IPS DF 19.7 (cell line): ENCODE measurements at places on chromosomes 3 and 15.
A peak's percentile ranks its signal among the peaks of the same experiment; 100 is the strongest.

- DNase-seq, result no peak
Observed at GRCh38 chr15:100831467-100831866, 48.2 kb upstream of the ALDH1A3 start.

DNA sequence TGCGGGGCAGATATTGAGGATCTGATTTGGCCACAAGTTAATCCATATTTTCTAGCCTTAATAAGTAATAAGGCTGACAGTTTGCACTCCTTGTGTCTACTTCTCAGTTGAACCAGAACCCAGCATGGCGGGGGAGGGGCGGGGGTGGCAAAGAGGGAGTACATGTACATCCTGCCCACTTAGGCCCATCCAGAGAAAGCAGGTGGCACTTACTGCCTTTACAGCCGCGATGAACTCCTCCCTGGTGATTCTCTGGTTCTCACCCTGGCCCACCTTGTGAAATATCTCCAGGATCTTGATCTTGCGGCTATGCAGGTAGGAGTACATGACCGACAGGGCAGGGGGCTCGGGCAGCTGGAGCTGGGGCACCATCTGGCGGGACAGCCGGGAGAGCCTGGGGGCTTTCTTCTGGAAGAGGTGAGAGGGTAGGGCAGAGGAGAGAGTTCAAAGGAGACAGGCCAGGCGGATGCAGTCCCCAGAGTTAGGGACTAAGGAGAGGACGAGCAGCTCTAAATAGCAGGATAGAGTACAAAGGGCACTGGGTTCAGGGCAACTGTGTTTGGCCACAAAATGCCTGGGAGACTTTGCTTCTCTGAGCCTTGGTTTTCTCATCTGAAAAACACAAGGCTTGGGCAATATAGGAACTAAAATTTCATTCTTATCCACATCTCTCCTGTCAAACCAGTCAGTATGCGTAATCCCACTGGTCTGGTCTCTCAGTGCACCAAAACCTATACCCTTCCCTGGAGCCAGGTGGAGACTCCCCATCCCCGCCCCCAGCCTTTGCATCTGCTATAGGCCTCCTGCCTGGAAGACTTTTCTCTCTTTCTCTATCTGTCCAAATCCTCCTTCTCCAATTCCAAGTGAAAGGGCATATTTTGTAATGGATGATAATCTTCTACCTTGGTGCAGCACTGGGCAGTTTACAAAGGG is 10.1 kb downstream of the EFCAB12 start:
- DNase-seq, result no peak

- no peak for DNase-seq
Observed at GRCh38 chr3:188507244-188507720, 353.3 kb downstream of the LPP start.

DNA sequence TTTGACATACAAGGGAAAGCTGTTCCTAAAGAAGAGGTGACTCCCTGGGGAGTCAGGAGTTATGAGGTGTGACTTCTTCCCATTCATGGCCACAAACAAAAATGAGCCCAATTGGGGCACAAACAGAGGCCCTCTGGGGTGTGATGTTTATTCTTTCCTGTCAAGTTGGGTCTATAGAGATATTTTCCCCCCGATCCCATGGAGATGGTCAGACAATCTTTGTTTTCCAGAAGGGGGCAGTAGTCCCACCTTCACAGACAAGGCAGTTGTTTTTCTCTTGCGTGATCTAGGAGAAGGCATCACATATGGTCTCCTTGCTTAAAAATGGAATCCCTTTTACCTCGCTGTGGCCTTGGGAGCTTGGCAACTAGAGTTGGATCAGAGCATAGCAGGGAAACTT is 110.3 kb downstream of the MFSD1 start:
- DNase-seq, result no peak

GRCh38 chr15:80264031-80264430 is 12.0 kb upstream of the CTXND1 start:
- DNase-seq, result no peak

- no peak for DNase-seq
Observed at GRCh38 chr3:7112523-7113056, 251.7 kb downstream of the GRM7 start.

DNA sequence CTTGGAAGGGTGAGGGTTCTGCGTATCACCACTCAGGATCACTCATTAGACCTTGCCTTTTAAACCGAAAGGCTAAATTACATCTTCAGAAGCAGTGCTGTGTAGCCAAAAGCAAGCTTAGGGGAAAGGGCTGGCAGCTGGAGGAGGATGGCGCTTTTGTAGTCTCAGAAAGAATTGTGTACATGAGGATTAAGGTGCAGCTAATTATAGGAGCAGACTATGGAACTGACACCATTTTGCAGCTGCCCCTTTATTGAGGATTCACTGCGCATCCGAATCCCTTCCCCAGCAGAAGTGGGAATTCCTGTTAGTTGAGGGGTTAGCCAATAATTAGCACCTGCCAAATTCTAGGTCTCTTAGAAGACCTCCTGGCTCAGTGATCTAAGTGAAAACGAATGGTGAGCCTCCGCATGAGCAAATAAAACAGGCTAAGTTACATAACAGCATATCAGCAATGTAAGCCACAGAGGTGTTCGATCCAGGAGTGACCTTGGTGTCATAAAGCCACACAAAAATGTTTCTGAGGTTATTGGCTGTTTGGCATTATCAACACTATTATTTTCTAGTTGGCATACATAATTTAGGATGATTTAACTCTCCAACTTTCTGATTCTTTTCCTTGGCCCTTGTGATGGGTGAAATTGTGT is 42.6 kb upstream of the SEMA6D start:
- no peak for DNase-seq

GRCh38 chr3:196216681-196217211 is 412 bp downstream of the SLC51A start:
- DNase-seq, result no peak

DNA sequence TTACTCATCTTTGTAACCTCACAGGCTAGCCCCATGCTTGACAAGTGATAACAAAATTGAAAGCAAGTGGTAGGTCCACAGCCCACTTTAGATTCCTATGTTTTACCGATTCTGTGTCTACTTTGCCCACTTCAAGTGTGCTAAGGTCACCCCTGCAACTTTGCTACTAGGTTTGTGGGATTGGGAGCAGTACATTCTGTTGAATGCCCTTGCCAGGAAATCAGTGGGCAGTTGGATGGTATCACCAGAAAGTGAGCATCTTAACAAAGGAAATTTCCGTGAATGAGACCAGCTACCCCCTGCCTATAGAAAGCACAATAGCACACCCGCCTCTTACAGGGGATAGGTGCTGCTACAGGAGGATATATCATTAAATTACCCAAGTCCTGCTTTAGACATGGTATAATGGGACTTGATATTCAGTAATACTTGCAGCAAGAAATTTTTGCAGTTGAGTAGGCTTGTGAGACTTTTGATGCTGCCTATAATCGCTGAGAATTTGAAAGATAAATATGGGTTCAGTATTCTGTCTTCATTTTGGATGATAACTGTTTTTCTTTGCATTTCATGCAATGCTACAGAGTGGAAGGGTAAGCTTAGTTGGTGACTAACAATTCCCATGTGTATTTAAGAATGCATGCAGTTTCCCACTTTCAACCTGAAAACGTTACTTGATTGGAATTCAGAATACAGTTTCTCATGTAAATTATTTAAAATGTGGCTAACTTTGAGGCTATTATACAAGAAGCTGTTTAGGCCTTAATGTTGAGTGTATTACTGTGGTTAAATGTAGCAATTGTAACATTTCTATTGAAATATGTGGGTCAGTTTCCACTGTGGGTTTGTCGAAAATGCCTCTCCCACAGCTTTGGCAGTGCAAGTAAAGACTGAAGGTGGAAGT is 9.5 kb downstream of the EBLN2 start:
- no peak for DNase-seq

DNA sequence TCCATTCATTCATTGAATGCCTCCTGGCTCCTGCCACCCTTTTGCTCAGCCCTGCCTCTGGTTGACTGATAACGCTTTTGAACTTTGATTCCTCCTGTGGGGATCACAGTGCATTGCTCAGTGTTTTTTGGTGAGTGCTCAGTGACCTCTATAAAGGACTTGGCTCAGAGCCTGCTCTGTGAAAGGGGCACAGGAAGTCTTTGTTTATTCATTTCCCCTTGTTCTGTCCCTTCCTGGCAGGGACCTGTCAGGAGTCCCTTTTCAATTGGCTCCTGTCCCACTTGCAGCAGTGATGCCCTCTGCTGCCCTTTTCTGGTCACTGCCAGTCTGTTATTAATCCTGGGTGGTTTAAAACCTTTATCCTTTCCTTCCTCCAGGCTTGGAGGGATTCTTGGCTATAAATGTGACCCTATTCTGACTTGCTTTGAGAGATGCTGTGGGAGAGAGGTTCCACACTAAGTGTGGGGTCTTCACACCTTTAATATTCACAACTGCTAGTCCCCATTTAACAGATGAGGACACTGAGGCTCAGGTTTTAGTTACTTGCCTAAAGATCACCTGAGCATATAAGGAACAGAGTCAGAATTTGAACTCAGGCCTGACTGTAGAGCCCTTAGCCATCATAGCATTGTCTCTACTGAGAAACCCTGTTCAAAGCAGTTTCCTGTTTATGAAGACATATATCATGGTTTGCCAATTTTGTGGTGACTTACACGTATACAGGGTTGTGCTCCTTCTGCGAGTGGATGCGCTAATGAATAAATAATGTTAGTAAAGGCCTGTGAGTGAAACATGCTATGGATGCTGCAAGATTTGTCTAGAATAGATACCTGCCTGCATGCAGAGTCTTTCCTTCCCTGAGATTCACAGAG is 23.2 kb upstream of the TATDN2 start:
- no peak for DNase-seq

GRCh38 chr3:195899701-195900435 is 8.5 kb downstream of the TNK2 start:
- DNase-seq, result no peak

DNA sequence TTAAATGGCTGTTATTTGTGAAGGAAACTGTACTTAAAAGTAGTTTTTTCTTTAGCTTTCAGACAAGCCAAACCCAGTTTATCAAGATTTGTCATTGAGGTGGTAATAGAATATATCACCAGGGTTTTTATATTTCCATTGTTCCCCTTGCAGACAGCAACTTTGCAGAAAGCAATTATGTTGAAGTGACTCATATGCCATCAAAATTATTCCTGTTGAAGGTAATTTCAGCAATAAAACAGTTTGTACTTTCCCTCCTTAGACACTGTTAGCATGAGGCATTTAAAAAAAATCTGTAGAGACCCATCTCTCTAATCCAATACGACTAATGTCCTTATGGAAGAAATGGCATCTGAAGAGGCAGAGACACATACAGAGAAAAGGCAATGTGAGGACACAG is 219.0 kb downstream of the NFKBIZ start:
- no peak for DNase-seq

DNA sequence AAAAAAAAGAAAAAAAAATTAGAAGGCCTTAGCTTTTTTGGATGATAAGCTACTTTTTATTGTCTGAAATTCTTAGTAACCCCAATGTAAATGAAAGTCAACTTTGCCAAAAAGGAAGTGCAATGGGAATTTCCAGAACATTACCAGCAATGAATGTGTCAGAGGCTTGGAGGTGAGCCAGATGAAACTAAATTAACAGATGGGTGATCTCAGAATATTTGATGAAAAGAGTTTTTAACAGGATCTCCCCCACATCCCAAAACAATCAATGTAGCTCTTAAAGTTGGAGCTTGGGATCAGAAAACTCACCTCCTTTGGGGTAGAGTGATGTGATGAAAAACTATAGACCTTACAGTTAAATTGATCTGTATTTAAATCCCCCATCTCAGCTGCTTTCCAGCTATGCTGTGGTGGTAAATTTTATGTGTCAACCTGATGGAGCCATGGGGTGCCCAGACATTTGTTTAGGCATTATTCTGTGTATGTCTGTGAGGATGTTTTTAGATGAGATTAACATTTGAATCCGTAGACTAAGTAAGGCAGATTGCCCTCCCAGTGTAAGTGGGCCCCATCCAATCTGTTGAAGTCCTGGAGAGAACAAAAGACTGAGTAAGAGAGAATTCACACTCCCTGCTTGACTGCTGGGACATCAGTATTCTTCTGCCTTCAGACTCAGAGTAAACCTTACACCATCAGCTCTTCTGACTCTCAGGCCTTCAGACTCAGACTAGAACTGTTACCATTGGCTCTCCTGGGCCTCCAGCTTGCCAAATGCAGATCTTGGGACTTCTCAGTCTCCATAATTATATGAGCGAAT is 84.3 kb upstream of the TNFSF10 start:
- DNase-seq, result peak; percentile 47

GRCh38 chr3:195762249-195762585 is 41.4 kb downstream of the MUC20 start:
- no peak for DNase-seq
